ENCODE measurements at places on chromosomes 12 and 14.
A peak's percentile ranks its signal among the peaks of the same experiment; 100 is the strongest.

GRCh38 chr12:127767656-127768055 lies 499.3 kb upstream of the TMEM132C start:
- no peak for DNase-seq

GRCh38 chr14:90193925-90194324 lies 62.4 kb upstream of the PSMC1 start:
- DNase-seq = no peak

DNA sequence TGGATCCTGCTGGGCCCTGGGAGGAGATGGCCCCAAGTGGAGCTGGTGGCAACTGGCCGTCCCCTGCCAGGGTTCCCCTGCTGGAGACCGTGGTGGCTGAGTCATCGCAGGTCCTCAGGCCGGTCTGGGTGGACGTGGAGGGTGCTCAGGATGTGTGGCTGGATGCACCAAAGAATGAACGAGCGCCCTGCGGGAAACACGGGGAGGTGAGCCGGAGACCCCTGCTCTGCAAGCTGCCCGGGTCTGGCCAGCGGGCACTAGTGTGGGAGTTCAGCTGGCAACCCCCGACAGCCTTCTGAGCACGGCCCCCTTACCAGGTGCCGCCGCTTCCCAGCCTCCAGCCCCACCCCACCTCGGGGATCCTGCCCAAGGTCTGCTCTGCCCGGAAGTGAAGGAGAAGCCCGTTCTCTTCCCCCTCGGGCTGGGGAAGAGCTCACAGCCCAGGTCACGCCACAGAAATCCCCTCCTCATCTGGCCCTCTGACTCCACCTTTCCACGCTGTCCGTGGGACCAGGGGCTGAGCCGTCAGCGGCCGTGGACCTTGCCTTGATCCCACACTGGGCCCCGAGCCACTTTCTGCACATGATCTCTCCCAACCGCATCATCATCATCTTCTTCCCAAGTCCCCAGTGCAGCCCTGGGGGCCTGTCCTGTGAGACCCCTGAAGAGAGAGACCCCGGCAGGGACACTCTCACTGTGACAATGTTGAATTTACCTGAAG lies 165.5 kb downstream of the KIF26A start:
- no peak for DNase-seq

- DNase-seq = peak; percentile 34
These were observed at the start of gene HOXC5 for GRCh38 chr12:54032627-54033100. TSS of gene HOXC5 (plus strand) at chr12:54033050. CDS start at chr12:54033123, 73 bp downstream.

DNA sequence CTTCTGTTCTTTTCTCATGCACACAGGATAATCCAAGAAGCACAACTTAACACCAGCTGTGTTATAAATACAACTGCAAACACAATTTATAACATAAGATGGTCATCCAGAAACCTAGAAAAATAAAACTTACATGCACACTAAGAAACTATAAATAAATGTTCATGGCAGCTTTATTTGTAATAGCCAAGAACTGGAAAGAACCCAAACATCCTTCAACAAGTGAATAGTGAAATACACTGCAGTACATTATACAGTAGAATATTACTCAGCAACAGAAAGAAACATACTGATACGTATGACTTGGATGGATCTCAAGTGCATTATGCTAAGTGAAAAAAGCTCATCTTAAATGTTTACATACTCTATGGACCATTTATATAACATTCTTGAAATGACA lies 132.7 kb downstream of the SPTSSA start:
- no peak for DNase-seq

- no peak for DNase-seq
These were observed 33.0 kb upstream of the P2RX4 start for GRCh38 chr12:121176826-121177529.

DNA sequence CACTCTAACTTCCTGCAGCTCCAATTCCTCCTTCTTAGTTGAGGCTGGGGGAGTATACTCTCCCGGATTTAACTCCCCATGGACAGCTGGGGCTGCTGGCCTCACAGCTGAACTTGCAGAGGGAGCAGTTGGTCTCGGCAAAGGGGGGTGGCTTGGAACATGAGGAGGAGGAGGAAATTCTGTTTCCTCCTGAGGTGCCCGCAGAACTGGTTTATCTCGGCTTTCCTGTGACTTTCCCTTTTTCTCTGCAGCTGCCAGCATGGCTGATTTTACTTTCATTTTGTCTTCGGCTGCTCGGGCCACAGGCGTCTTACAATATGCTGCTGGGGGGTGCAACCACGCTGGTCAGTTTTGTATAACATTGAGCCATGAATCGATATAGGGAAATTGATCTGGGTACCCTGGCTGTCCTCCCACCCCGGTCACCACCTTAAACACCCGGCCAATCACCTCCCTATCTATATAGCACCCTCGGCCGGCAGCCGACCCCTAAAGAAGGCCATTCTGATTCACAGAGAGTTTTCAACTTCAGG lies 1317.6 kb downstream of the TMEM121 start:
- no peak for DNase-seq

GRCh38 chr12:19428246-19428645 lies 11.0 kb upstream of the AEBP2 start:
- no peak for DNase-seq

Data from stimulated activated CD4-positive, alpha-beta T cell treated with anti-CD3 and anti-CD28 coated beads, Interleukin-1b, Interleukin-23, amount 100 ng/mL, for 24 hours (primary cell).